ENCODE measurements at places on chromosomes 13 and 19.
A peak's percentile ranks its signal among the peaks of the same experiment; 100 is the strongest.

DNA sequence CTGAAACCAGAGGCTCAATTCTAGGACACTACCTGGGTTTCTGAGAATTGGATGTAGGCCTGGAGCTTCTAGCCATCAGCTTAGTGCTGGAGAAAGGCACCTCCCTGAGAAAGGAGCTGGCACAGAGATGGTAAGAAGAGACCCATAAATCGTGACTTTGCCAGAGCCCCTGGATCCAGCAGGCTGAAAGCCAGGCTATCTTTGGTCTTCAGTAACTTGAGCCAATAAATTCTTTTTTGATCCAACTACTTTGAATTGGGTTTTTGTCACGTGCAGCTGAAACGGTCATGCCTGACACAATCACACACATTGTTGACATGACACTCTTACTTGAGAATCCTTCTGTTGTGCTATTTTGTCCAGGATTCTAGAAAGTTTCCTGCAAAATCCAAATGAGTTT, 103.4 kb downstream of the LHFPL6 start:
- no peak for DNase-seq

- DNase-seq: no peak
Measured at GRCh38 chr19:27741236-27741635, 1471.7 kb downstream of the UQCRFS1 start.

- DNase-seq: no peak
Measured at GRCh38 chr19:2812414-2813234, 7.0 kb upstream of the ZNF554 start.

- DNase-seq: peak; percentile 77
Measured at GRCh38 chr13:75458696-75459422, 23.1 kb downstream of the TBC1D4 start.

GRCh38 chr13:86585835-86586234, 786.6 kb upstream of the SLITRK6 start:
- DNase-seq: no peak

GRCh38 chr19:14406645-14407401, 12.3 kb downstream of the DDX39A start:
- DNase-seq: no peak

DNA sequence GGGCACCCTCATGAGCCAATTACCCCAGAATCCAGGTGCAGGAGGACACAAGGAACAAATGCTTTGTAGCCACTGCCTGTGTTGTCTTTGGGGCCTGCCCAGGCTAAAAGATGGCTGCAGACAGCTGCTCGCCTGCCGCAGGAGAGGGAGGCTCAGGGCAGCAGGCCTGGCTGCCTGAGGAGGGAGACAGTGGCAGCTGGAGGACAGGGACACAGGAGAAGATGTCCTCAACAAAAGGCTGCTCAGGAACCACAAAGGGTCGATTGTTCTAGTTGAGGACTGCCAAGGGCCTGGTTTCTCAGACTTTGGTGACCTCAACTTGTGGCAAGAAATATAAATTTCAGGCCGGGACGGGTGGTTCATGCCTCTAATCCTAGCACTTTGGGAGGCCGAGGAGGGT, 7.6 kb downstream of the SIRT2 start:
- no peak for DNase-seq

- no peak for DNase-seq
Measured at GRCh38 chr19:6060600-6061375, 49.5 kb downstream of the RFX2 start.

DNA sequence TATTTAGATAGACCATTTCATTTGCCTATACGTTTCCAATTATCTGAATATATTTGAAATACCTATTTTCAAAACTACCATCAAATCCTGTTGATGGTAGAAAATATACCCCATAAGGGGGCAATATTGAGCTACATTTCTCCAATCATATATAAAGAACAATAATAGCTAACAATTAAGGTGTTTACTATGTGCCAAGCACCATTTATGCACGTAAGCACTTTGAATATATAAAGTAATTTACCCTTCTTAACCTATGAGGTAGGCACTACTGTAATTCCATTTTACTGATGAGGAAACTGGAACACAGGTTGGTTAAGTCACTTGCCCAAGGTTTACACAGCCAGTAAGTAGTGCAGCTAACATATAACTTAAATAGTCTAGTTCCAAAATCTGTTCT, 79.2 kb downstream of the UBL3 start:
- DNase-seq: no peak

- DNase-seq: no peak
Measured at GRCh38 chr19:32872391-32872790, 2.8 kb upstream of the SLC7A9 start.

GRCh38 chr13:113121928-113122471, 599 bp upstream of the F10 start:
- no peak for DNase-seq

DNA sequence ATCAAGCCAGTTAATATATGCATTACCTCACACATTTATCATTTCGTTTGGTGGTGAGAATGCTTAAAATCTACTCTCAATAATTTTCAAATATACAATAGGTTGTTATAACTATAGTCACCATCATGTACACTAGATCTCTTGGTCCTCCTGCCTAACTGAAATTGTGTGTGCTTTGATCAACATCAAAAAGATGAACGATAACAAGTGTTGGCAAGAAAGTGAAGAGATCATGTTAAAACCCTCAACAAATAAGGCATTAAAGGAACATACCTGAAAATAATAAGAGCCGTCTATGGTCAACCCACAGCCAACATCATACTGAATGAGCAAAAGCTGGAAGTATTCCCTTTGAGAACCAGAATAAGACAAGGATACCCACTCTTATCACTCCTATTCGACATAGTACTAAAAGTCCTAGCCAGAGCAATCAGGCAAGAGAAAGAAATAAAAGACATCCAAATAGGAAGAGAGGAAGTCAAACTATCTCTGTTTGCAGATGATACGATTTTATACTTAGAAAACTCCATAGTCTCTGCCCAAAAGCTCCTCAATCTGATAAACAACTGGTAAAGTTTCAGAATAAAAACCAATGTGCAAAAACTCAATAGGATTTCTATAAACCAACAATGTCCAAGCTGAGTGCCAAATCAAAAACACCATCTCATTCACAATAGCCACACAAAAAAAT, 27.9 kb upstream of the OR10H1 start:
- no peak for DNase-seq

- DNase-seq: no peak
Measured at GRCh38 chr19:13437919-13438618, 68.2 kb downstream of the CACNA1A start.

- DNase-seq: no peak
Measured at GRCh38 chr13:98215508-98215907, 38.4 kb upstream of the RNF113B start.

DNA sequence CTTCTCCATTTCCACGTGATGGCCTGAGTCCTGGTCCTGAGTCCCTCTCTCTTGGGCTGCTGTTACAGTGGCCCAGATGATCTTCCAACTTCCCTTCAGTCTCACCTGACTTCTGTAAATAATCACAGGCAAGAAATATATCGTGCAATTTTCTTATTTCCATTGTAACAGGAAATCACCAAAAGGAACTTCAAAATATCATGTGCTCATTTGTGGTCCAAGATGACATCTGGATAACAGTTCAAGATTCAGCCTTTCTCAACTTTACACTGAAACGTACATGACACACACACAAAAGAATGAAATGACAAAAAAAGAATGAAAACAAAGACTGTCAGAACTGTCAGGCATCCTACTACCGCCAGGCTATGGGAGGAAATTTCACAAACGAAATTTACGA, 22.0 kb upstream of the RAP2A start:
- DNase-seq: no peak
